ENCODE measurements at places on chromosomes 13 and 19.

- DNase-seq: peak; percentile 61
Observed at GRCh38 chr13:34044660-34045080, 226.7 kb downstream of the RFC3 start.

DNA sequence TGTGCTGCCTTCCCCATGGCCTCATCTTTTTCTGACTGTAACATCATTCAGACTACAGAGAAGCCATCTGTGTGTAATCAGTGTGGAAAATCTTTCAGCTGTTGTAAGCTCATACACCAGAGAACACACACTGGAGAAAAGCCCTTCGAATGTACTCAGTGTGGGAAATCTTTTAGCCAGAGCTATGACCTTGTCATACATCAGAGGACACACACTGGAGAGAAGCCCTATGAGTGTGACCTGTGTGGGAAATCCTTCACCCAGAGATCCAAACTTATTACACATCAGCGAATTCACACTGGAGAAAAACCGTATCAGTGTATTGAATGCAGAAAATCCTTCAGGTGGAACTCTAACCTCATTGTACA, 17.2 kb upstream of the ZNF8 start:
- DNase-seq: no peak

GRCh38 chr19:10205636-10206035, 10.9 kb upstream of the DNMT1 start:
- DNase-seq: no peak

DNA sequence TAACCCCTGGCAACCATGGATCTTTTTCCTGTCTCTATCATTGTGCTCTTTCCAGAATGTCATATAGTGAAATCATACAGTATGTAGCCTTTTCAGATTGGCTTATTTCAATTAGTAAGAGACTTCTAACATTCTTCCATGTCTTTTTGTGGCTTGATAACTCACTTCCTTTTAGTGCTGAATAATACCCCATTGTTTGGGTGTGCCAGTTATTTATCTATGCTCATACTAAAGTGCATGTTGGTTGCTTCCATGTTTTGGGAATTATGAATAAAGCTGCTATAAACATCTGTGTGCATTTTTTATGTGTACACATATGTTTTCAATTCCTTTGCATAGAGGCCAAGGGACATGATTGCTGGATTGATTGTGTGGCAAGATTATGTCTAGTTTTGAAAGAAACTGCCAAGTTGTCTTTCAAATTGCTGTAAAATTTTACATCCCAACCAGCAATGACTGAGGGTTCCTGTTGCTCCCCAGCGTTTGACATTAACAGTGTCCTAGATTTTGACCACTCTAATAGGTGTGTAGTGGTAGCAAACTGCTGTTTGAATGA, 358.9 kb downstream of the ITGBL1 start:
- DNase-seq: no peak

- DNase-seq: no peak
Observed at GRCh38 chr13:39297023-39297422, 258.8 kb downstream of the NHLRC3 start.

DNA sequence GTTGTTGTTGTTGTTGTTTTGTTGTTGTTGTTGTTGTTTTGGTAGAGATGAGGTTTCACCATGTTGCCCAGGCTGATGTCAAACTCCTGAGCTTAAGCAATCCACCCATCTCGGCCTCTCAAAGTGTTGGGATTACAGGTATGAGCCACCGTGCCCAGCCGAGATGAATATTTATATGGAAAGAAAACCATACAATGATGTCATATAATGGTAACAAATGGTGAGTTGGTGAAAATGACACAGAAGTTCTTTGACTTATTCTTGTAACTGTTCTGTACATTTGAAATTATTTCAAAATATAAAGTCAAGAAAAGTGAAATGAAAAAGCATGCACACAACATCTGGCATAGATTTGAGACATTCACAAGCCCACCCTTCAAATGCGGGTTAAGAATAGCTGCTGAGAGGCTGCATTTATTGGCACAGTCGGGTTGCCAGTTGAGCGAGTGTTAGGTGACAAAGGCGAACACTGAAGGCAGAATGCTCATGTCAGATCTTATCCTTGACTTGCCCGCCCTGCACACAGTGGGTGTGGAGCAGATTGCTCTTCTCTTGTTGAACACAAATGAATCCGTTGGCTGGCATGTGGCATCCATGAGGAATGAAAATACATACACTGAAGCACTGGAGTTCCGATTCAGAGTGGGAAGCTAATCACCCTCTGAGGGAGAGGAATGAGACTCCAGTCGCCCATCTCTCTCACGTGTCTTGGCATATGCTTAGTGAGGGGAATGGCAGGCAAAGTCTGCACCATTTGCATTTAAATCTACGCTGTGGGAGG, 15.8 kb upstream of the UBE2S start:
- no peak for DNase-seq

DNA sequence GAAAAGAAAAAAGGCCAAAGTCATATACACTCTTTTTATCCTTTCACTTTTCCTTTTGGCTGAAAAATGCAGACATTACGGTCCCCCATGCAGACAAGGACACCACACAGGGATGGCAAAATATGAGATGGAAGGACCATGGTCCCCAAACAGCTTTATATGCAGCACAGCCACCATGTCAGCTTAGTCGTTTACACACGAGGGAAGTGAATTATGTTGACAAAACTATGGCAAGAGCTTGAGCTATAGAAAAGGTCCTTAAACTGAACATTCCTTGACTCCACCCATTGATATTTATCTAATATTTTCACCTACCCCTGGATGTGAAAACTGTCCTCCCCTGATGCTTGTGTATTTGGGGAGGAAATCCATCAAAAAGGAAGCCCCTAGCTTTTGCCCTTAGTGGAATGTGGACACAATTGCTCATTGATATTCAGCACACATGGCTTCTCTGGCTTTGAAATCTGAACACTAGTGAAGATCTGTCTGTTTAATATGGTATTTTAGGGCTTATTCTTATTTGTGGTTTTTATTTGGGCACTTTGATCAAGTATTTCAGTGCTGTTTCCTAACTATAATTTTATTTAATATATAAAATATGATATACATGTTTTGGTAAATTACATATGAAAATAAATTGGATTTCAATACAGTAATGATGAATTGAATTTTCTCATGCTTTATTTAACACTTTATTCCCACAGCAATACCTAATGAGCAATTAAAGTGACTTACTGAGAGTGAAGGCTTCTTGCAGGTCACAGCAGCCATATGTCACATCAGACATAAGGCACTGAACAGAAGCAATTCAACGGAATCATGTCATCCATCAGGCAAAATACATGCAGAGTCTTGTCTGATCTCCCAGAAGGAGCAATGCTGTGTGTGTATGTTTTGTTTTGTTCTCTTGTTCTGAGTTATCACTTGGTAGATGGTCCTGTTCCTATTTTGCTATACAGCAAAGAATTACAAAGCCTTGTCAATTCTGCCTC, 6.8 kb upstream of the GTF2F2 start:
- DNase-seq: no peak

- DNase-seq: no peak
Observed at GRCh38 chr19:12331211-12331941, 2.1 kb downstream of the ZNF563 start.

DNA sequence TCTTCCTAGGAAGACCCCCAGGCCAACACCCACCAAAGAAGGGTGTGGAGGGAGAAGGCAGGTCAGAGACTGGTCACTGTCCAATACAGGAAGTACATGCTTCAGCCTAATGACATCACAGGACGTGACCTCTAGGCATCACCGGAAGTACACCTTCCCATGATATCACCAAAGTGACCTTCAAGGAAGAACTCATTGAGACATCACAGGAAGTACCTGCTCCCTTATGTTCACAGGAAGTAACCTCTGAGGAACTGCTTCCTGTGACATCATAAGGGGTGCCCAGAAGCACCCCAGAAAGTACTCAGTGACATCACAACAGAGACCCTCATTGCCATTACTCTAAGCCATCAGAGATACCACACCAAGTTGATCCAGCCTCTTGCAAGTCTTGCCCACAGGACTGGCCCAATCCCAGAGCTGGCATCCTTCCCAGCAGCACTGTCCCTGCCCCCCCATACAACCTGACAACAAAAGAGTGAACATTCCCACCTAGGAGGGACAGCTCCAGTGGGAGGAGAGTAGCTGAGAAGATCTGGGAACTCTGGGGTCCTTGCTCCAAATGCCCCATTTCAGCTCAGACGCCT, 24.2 kb upstream of the NANOS2 start:
- no peak for DNase-seq

- DNase-seq: no peak
Observed at GRCh38 chr19:2547033-2547680, 71.2 kb downstream of the GADD45B start.

DNA sequence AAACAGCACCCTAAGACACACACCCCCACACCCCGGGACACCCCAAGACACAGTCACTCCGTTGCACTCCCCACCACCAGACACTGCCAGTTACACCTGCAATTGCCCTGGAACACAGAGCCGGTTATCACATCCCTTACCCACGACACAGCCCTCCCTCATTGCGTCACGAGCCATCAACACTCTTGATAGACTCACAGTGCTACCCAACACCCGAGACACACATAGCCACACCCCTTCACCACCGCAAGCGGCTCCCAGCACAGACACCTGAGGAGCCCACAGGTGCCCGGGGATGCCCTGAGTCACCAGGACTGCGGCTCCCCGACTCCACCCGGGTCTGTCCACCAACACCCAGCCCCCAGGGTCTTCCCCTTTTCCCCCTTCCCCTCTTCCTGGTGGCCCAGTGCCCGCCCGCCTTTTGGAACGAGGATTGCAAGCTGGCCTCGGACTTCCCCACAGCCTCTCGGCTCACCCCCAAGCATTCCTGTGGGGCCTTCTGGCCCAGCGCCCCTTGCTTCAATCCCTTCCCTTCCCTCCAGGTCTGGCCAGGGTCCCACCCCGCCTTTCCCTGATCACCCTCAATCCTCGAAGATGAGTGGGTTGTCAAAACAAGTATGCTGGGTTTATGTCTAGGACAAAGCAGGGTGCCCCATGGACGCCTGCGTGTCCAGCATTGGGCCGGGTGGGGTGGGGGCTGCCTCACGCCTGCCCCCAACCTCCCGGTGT, 1.7 kb upstream of the PTGER1 start:
- DNase-seq: no peak

DNA sequence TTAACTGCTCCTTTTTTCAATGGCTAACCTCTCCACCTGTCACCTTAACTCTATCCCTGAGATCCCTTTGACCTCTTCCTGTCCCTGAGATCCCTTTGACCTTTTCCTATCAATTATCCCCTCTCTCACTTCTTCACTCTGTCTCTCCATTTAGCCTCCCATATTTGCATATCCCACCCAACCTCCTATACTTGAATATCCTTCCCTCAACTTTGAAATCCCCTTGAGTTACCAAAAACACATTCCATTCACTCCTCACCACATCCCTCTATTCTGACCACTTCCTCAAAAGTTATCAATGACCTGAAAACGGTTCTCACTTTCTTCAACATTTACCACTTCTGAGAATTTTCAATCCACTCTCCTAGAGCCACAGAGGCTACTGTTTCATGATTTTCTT, 3.0 kb downstream of the MYCBP2 start:
- DNase-seq: no peak
